ENCODE measurements at places on chromosomes 2 and 18.

DNA sequence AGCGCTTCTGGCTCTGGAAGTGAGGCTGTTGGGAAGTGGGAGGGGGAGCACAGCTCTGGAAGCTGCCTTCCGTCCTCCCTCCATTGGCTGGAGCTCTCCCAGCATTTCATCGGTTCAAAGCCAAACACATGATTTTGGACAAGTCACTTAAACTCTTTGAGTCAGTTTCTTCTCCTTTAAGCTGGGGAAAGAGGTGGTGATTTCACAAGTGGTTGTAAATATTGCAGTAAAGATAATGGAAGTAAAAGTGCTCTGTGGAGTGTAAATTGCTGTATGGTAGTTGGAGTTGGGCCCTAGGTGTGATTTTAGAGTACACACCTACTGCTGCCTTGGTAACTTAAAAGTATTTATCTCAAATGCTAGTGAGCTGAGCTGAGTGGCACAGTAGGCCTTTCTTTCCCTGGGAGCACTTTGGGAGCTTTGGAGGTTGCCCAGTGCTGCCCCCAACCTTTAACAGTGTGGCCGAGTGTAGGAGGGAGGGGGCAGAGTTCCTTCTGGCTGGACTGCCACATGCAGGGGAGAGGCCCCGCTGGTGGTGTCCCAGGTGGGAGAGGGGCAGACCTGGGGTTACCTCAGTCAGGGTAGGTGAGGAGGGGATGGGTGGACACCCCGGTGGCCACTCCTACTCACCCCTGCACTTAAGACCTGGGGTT, 54.7 kb downstream of the ASAP2 start:
- DNase-seq = no peak

DNA sequence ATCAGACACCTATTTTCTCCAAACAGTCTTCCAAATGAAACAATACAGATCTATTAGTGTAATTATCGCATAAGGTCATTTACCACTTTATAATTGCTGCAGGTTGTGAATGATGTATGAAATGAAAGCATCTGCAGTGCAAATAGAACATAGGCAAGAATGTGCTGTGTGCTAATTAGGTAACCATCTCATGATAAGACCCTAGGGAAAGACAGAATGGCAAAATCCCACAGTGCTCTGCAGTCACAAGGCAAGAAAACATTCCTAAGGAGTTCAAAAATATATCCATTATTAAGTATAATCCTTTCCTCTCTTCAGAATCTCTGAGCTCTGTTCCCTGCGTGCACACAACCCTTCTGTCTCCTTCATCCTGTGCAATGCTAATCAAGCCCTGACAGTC, 488.1 kb downstream of the NR4A2 start:
- no peak for DNase-seq

DNA sequence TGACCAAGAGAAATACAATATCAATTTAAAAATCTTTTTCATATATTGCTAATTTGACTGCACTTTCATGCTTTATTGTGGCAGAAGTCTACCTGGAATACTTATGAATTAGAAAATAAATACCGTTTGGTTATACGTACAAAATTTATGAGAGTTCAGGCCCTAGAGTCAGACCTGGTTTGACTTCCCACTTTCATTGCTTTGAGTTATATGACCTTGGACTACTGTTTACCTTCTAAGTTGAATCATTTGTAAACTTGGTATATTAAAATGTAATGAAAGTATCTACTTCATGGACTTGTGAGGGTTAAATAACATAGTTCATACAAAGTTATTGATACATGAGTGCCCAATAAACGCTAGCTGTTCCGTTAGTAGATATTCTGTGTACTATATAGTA, 12.0 kb downstream of the VAPA start:
- no peak for DNase-seq

DNA sequence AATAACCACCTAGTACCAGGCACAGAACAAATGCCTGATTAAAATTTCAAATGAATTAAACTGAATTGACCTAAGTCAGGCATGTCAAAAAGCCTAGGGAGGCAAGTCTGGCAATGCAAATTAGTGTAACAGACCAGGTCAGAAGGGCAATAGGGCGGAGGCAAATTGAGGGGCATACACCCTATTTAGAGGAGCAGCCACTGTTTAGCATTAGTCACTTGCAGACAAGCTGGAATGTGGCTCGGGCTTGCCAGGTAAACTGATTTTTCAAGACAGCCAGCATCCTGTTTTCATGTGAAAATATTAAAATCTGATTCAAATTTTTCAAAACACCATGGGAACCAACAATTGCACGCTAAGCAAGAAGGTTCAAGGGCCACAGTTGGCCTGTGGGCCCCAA, 160.3 kb downstream of the EN1 start:
- no peak for DNase-seq

- DNase-seq = peak; percentile 55
Measured at GRCh38 chr2:238231251-238231793, 8.5 kb downstream of the HES6 start.

GRCh38 chr2:94776036-94776435, 95.2 kb upstream of the TEKT4 start:
- no peak for DNase-seq

DNA sequence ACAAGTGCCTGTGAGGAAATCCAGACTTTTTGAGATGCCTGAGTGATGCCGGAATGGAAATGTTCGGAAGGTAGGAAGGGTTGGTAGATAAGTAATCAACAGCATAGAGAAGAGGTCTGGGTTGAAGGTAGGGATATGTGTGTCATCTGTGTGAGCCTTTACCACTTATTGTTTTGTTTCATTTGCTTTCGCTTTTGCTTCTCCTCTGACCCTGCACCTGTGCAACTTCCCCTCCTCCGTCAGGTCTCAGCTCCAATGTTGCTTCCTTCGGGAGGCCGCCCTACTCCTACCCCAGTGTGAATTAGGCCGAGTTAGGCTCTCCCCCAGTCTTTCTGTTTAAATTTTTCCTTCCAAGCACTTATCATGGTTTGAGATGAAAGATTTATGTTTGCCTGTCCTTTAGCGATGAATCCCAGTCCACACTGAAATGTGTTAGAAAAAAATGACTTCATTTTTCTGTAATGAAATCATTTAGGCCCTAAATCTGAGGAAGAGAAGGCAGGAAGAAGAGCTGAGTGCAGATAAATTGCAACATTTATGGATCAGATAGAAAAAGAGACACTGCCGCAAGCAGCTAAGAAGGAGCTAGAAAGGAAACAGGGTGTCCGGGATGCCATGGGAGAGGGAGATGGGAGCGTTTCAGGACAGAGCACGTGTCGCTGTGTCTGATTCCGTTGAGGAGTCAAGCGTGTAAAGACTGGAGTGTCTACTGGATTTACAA, 139.6 kb upstream of the PELI1 start:
- no peak for DNase-seq

- DNase-seq = peak; percentile 73
Measured at GRCh38 chr2:207993151-207993763, 32.1 kb downstream of the PLEKHM3 start.

DNA sequence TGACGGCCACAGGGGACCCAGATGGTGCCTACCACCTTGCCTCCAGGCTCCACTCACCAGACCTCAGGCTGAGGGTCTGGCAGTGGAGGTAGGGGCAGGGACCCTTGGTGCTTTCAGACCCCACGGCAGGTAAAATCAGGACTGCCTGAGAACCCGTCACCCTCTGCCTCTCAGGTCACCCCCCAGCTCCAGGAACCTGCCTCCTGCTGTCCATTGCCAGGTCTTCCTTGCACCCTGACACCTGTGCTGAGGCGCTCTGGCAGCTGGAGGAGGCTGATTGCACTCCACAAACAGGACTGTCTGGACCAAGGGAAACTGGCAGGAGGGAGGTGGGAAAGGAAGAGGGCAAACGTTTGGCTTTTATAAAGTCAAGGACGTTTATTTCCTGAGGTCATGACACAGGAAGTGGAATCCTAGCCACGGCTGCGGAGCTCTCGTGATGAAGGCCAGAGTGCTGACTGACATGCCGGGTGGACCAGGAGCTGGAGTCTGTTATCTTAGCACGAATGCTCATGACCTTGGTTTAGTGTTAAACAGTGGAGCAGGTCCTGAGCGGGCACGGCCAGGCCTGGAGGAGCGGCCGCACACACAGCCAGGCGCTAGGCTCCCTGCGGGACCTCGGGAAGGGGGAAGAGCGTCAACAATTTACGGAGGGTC, 40.5 kb downstream of the ANO7 start:
- no peak for DNase-seq

DNA sequence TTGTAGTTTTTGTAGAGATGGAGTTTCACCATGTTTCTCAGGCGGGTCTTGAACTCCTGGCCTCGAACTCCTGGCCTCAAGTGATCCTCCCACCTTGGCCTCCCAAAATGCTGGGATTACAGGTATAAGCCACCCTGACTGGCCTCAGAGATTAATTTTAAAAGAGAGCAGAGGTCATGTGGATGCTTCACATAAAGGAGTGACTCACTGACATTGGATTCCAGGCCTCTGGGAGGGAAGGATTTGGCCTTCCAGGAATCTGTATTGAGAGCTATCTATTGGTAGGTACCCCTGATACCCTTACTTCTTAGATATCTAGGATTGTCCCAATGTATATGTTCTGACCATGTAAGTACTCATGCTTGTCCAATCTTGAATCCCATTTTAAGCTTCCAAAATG, 138.4 kb downstream of the FAM161A start:
- no peak for DNase-seq

DNA sequence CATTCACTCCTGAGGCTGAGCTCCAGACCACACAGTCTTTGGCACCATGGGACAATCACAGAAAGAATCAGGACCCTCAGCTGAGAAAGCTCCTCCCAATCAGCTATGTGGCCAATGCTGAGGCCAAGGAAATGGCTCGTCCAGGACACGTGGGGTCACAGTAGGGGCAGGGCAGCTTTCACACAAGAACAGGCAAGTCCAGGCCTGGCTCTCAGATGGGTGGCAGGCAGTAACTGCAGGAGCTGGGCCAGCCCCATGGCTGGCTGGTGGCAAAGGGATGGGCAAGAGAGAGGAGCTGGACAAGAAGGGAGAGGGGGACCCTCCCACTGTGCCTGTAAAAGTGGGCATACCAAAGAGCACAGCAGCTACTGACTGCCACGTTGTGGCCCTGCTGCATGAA, 12.2 kb upstream of the EDAR start:
- DNase-seq = no peak

GRCh38 chr2:70536517-70537055, 17.0 kb downstream of the TGFA start:
- DNase-seq = no peak

- DNase-seq = no peak
Measured at GRCh38 chr2:141523199-141523598, 607.6 kb downstream of the LRP1B start.

- DNase-seq = no peak
Measured at GRCh38 chr2:226887940-226888339, 52.1 kb downstream of the RHBDD1 start.

GRCh38 chr18:31624892-31625640, 33.4 kb downstream of the TTR start:
- DNase-seq = no peak

GRCh38 chr2:215160081-215160480, 21.7 kb upstream of the ABCA12 start:
- no peak for DNase-seq

GRCh38 chr2:45532181-45532580, 78.9 kb downstream of the SRBD1 start:
- DNase-seq = no peak

DNA sequence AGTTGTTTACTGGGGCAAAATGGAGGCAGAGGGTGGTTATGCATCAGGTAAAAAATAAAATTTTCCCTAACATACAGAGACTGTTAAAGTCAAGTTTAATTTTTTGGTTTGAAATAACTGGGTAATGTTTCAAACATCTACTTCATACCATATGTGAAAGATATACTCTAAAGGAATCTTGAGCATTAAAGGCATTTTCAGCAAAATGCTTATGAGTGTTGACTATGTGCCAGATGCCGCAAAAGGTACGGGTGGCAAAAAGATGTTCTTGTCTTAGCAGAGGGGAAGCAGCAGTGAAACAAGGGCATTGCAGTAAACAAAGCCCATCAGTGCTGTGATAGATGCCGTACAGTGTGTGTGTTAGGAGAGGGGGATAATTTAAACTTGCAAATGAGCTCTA, 263.1 kb upstream of the ID2 start:
- DNase-seq = no peak

- no peak for DNase-seq
Measured at GRCh38 chr2:145736871-145737270, 1217.0 kb upstream of the ZEB2 start.

DNA sequence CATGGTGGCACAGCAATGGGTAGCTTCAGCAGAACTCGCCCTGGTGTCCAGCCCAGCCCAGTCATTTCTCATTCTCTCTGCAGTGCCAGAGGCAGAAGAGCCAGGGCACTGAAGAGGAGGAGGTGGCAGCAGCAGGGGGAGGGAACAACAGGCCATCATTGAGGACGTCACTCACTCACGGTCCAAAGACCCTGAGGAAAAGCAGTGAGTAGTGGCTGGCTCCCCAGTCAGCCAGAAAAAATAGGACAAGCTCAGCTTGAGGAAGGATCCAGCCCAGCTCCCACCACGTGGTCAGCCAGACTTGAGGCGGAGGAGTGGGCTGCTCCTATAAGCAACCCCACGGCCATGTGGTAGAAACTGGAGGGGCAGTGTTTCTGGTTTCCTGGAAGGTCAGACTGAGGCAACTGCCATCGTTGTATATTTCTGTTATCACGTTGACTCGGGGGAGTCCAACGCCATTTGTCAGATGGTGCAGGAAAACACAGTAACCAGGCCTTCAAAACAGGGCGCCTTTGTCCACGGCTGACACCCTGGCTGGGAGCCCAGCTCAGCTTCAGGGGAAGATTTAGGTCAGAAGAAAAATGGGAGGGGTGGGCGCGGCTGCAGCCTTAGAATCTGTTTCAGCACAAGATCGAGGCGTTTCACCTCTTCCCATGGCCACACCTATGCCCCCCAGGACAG, 19.0 kb upstream of the TMEM247 start:
- peak; percentile 20 for DNase-seq

- no peak for DNase-seq
Measured at GRCh38 chr18:79625195-79625923, 54.2 kb upstream of the CTDP1 start.

DNA sequence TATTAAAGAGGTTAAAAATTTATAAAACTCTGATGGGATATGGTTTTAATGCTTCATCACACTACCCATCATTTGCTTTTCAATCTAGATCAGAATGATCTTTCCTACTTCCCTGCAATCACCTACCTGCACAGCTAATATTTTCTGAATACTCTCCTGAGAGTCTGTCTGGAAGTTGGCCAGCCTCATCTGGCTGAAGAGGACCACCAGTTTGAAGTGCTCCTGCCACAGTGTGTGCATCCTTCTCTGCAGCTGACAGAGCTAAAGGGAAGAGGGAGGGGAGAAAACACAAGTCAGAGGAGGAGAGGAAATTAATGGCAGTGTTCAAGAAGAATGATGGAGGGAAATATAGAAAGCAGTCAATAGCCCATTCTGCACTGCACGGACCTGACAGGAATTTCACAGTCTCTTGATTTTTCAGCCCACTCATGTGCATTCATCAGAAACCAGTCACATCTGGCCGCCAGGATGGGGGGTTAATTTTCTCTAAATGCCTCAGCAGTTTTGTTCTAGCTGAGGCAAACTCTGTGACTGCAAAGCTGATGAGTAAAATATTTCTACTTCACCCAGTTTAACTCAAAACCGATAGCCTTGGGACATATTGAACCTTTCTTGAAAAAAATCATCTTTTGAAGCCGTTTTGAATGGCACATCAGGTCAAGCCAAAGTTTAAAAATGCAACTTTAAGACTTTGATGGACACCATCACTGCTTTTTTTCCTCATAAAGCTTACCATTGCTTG, 201.8 kb upstream of the KLHL14 start:
- DNase-seq = no peak

- DNase-seq = no peak
Measured at GRCh38 chr2:134014196-134014960, 239.5 kb upstream of the MGAT5 start.

GRCh38 chr2:213279971-213280370, 4.3 kb upstream of the SPAG16 start:
- no peak for DNase-seq
